ENCODE measurements at places on chromosomes 12 and 14.

DNA sequence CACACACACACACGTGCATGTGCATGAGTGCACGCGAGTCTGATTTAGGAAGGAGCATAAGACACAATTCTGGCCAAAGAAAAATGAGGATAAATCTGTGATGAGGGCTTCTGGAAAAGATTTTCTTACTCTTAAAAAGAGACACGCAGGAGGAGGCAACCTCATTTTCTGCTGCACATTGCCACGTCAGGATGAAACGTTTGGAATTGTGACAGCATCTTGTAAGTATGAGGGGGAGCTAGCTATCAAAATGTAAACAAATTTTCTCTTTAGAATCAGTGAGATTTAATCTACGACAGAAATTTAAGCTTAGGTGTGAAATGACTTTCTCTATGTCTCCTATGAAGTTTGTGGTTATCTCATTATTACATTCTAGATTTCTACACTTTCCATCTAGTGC, 31.1 kb upstream of the NUBPL start:
- DNase-seq, result no peak

- no peak for DNase-seq
Measured at GRCh38 chr12:47318963-47319362, 239.2 kb upstream of the AMIGO2 start.

DNA sequence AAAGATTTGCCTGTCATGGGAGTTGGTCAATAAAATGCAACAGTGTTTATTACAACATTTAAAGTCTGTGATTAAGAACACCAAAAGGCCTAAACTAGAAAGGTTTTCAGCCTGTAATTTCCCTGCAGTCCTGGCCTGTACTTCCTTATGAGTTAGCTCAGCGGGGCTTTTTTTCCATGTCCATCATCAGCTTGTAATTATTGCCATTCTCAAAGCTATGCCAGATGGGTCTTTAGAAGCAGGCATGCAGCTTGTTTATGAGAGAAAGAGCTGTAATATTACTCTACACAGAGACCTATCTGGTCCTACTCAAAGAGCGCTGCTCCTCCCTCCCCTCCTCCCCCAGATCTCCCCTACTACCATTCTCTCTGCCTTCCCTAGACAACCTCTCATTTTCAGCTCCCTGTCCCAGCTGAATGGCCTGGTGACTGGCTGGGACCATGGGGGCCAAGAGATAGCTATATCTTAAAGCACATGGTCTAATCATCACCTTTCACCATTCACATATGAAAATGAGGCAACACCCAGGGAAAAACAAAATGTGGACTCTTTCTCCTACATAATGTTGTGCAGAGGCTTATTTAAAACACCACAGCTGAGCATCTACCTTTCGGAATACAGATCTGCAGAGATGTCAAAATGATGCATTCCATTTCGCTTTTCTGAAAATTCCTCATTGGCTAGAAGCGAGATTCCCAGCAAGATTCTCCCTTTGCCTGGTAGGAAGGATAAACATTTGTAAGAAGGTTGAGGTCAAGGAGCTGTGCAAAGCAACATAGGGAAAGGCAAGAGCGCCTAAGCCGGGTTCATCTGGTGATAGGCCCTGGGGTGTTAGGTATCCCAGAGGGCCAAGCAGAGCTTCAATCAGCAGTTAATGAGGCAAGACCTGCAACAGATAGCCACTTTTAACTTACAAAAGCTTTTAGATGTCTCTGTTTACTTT, 209.7 kb upstream of the CDKN3 start:
- no peak for DNase-seq

DNA sequence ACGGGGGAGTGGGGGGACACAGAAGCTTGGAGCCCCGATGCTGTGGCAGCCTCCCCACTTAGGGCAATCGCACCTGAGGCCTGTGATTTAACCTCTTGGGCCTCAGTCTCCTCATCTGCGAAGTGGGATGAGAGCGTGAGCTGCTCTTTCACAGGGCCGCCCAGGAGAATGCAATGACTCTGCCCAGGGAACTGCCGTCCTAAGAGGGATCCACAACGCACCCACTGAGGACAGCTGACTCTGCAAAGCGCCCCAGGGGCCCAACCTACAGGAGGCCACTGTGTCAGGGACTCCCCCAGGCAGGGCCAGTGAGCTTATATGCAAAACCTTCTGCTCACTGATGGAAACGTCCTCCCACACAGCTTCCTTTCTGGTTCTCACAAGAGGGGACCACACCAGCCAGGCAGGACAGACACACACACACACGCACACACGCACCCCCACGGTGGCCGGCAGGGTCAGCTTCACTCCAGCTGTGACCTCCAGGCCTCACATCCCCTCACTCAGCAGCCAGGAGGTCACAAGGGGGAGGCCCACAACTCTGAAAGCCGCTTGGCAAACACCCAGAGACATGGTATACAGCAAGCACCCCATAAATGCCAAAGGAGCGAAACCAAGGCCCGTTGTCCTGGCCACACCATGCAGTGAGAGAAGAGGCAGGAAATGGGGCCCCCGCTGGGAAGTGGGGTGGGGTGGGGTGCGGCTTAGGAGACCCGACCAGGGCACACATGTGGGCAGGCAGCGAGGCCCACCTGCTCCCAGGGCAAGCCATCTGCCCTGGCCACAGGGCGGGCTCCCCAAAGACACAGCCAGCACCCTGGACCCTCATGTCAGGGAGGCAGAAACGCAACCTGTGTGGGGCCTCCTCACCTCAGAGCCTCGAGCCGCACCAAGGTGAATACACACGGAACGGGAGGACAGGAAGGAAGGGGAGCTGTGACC, 73.3 kb downstream of the NCOR2 start:
- DNase-seq, result no peak

GRCh38 chr12:125128439-125129178, 63.4 kb downstream of the AACS start:
- no peak for DNase-seq

DNA sequence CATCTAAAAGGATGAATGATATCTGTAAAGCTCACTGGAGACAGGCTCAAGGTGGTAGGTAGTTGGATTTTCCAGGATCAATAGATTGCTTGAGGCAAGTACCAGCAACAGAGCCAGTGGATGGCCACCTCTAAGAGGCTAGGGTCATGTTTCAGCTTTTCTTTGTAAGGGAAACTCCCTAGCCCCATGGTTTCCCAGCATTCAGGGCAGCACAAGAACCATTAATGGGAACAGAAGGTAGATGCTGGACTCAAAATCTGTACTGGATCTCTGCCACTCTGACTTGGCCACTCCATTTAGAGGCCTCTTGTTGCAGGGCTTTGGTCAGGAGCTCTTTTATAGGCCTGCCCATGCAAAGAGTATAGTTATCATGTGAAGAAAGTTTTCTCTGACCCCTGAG, 76.1 kb upstream of the DYRK2 start:
- DNase-seq, result no peak
